ENCODE measurements at places on chromosomes 5 and 9.

- no peak for DNase-seq
Observed at GRCh38 chr5:57042524-57042931, 90.6 kb upstream of the MIER3 start.

GRCh38 chr9:81827616-81828296 lies 100.5 kb upstream of the SPATA31D4 start:
- no peak for DNase-seq

- DNase-seq, result no peak
Observed at GRCh38 chr5:6565492-6565891, 67.4 kb downstream of the NSUN2 start.

DNA sequence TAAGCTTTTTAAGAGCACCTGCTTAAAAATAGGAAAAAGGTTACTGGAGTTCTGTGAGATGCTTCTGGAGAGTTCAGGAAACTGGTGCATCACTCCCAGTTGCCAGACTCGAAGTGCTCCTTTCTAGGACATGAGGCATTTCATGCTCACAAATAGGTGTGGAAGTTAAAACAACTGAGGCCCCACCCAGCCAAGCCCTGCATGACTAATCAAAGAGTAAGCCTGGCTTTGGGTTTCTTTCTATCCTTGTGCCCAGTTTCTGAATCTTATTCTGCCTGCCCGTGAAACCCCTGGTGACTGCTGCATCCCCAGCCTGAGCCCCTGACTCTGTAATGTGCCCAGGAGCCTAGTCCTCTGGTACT lies 7.7 kb downstream of the SPINK9 start:
- DNase-seq, result no peak

DNA sequence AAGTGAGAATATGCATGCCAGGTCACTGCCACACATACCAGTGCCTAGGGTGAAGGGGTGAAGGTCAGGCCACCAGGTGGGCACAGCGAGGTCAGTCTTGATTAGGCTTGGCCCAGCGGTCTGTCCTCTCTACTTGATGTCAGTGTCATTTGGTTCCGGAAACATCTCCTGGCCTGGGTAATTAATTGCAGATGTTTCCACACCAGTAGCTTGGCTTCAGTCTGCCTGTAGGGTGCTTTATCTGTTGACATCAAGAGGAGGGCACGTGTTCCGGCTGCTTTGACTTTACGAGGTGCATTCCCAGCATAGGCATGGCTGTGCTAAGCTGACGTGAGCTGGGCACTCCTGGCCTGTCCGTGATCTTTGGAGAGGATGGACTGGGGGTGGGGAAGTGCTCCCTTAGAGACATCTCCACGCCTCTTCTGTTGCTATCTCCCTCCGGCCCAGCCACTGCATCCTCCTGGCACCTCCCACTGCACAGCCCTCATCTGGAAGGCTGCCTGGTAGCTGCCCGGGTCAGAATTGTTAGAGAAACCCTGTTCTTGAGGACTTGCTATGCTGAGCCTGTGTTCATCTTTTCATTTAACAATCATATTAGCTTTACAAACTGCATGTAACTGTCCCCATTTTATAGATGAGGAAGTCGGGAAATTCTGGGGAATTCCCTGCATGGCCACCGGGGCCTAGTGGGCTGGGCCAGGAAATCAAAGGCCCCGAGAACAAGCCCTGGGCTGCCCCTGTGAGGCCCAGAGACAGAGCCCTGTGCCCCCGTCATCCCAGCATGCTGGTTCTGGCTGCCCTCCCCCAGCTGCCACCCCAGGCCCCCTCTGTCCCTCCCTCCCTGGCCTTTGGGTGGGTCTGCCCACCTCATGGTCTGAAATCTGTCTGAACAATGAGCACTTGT lies 29.1 kb downstream of the JADE2 start:
- no peak for DNase-seq

- no peak for DNase-seq
Observed at GRCh38 chr5:83523929-83524328, 52.4 kb downstream of the VCAN start.

- DNase-seq, result peak; percentile 66
Observed at GRCh38 chr5:133240425-133241091, 188.7 kb downstream of the HSPA4 start.

GRCh38 chr9:126406075-126406667 lies 79.5 kb downstream of the MVB12B start:
- DNase-seq, result no peak

DNA sequence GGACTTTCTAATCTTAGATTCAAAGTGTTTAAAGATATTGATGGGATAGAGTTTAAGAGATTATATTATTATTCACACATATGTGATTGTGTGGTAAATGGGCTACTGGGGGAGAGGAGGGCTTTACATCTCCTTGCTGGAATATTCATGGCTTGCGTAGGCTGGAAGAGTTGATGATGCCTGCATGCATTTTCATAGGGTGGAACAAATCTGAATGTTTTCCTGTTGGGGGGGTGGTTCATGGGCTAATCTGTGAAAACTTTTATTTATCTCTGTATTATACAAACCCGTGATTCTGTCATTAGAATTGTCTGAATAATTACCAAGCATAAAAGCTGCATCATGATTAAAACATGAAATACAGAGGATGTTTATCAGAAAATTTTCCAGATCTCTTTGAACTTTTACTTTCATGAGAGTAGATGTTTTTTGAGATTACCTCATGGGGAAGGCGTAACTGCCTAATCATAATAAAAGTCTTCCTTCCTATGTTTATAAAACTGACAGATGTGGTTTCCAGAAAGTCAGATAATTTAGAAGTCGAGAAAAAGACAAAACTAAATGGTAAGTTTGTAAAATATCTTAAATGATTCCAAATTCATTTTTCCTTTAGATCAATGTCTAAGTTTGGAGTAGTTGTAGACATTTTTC lies 1185.4 kb upstream of the SEMA6A start:
- no peak for DNase-seq

DNA sequence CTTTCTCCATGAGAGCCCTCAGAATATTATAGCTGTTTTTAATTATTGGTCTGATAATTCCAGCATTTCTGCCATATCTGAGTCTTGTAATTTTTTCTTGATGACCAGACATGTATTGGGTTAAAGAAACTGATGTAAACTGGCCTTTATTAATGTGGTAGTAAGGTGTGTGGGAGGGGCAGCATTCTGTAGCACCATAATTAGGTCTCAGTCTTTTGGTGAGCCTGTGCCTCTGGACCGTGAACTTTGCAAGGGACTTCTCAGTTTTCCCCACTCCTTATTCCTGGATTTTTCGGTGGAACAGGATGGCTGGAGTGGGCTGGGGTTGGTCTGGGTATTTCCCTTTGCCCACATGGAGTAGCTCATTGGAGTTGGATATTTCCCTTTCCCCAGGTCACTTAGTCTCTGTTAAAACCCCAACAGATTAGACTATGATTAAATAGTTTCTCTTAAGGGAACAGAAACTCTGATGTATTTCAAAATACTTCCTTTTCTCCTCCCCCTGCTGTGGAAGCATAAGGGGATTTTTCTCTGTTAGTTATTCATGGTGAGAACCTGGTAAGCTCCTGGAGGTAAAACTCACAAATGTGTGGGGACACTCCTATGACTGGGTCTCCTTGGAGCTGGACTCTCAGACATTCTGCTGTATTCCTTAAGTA lies 52.4 kb downstream of the FSD1L start:
- DNase-seq, result no peak

- DNase-seq, result no peak
Observed at GRCh38 chr5:148759101-148759500, 67.3 kb upstream of the ADRB2 start.

DNA sequence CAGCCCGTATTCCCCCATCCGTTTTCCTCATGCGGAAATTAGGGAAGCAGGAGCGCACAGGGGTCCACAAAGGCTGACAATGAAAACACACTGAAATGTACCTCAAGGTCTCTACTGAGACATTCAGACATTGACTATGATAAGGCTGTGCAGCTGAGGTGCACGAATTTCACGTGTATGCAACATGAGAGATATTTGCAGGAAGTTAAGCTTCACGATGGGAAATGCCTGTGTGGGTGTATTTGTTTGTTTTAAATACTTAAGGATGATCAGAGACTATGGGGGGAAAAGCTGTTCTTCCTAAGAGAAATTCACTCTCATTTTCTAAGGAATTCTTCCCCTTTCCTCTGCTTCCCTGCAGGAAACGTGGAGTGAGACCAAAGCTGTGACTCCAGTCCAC lies 2.6 kb upstream of the SPATA31E1 start:
- DNase-seq, result no peak

- DNase-seq, result peak; percentile 60
Observed at GRCh38 chr5:174454464-174454863, 269.9 kb upstream of the MSX2 start.

GRCh38 chr9:105339849-105340248 lies 95.4 kb downstream of the SLC44A1 start:
- no peak for DNase-seq

DNA sequence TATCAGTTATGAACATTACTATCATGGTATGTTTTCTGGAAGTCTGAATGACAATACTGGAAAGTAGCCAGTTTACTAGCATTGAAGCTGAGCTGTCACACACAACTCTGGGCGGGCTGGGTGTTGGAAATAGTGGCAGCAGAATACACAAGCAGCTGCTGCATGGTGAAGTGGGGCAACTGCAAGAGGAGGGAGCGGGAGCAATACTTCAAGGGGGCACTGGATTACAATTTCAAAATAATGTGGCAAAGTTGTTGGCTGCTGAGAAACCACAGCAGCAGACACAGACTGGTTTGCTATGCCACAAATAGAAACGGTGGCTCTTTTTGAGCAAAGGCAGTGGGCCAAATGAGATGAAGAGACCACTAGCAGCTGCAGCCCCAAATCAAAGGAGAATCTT lies 350.2 kb downstream of the KIAA0825 start:
- DNase-seq, result no peak

- DNase-seq, result no peak
Observed at GRCh38 chr9:94900222-94901018, 173.9 kb downstream of the AOPEP start.

- no peak for DNase-seq
Observed at GRCh38 chr9:71352837-71353236, 231.4 kb upstream of the TRPM3 start.

DNA sequence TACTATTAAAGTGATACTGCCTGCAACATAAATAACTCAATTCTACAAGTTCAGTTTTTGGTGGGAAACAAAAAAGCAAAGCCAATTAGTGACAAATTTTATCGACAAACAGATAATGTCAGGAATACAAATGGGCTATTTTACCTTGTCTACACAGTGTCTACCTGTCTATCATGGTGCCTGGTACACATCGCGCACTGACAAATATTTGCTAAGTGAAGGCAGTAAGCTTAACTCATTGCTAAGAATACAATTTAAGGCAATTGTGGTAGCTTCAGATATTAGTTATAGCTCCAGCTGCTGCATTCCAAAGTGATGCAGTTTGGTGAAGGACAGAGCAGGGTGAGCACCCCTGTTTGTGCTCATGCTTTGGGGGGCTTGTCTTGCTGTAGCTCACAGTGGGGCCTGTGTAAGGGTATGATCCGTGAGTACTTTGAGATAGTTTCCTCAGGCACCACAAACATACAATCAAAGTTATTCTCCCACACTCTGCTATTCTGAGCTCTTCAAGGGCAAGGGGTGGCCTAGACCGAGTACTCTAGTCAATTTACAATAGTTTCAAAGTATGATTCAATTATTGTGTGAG lies 24.7 kb downstream of the ELL2 start:
- DNase-seq, result no peak

DNA sequence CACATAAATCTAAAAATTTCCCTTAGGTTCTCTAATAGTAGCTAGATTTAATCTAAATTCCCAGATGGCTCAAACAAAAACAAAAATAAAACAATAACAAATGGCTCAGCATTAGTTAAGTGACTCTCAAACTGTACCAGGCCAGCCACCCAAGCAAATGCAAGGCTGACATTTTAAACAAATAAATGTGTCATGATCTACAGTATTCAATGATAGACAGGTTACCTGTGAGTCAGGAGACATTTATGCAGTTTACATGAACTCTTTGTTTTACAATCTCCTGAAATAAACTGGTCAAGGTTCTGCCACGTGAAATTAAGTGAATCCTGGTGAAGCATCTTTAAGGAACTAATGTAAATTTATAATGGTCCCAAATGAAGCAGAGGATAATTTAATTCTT lies 580.2 kb upstream of the PTPRD start:
- no peak for DNase-seq

DNA sequence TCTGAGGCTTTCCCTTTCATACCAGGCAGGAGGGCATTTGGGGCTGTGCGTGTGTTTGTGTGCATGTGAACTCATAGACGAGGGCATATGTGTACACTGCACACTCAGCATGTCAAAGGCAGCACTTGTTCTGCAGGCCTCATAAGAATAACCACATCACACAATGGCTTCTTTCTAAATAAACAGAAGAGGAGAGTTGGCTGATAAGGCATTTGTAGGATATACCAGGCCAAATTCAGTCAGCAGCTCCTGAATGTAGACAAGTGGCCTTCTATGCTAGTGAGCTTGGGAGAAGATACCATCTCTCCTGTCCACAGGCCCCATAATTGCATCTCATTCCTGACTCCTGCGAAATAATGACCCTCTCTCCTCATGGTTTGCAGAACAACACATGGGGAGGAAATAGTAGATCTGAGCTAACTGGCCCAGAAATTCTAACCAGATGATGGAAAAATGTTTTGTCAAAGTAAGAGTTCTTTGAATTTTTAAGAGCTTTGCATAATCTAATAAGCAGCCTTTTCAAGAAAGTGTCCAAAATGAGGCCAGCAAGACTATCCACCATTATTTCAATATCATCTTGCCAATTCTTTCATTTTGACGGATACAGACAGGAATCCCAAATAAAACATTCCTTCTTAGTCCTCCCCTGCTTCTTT lies 60.5 kb upstream of the GAS1 start:
- DNase-seq, result no peak

GRCh38 chr5:132260714-132261551 lies 3.4 kb downstream of the PDLIM4 start:
- DNase-seq, result no peak

GRCh38 chr9:132007371-132008025 lies 72.2 kb downstream of the MED27 start:
- DNase-seq, result no peak

DNA sequence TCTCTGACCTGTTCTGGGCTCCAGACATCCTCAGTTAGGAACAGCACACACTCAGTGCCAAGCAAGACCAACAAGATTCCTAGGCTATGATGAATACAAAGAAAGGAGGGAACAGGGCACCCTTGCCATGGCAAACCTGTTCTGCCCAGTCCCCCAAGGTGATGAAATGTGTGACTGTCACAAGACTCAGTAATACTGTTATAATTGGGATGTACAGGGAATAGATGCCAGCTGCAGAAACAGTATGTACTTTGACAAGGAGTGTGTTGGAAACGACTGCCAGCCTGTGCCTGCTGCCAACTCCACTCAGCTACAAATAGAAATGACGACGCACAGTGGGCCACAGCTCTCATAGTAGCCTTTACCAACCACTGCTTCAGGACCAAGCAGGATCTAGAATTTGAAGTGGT lies 453.0 kb downstream of the EFNA5 start:
- DNase-seq, result no peak

DNA sequence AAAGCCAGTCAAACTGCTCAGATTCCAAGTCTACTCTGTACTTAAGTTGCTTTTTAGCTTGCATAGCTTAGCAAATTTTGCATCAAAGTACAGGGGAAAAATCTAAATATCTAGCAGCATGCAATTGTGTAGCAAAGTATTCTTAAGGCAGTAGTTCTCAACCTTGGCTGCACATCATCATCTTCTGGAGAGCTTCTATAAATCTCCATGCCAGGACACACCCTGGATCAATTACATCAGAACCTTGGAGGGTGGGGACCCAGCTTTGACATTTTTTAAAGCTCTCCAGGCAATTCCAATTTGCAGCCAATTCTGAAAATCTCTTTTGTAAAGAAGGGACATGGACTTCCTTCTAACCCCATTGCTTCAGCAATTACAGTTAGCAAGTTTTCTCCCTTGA lies 187.5 kb downstream of the SNCAIP start:
- no peak for DNase-seq
